ENCODE measurements at places on chromosomes 5 and 9. TPM values are rescaled to one million over a fixed set of nuclear protein-coding genes. Genes with fewer than 3 reads are reported as not detected.

The NCBP1 gene
- polyA plus RNA-seq = 8.1 TPM

The CFAP90 gene
- not detected for polyA plus RNA-seq

The SLC4A9 gene
- polyA plus RNA-seq = 0.10 TPM

The AQP7 gene
- polyA plus RNA-seq = not detected

The ADCY2 gene
- polyA plus RNA-seq = not detected

The MLANA gene
- not detected for polyA plus RNA-seq
